ENCODE measurements at places on chromosomes 4 and X.

- DNase-seq = no peak
Observed at GRCh38 chr4:80361329-80361900, 25.9 kb downstream of the CFAP299 start.

GRCh38 chrX:1598021-1598875 lies 6.8 kb downstream of the AKAP17A start:
- DNase-seq = no peak

DNA sequence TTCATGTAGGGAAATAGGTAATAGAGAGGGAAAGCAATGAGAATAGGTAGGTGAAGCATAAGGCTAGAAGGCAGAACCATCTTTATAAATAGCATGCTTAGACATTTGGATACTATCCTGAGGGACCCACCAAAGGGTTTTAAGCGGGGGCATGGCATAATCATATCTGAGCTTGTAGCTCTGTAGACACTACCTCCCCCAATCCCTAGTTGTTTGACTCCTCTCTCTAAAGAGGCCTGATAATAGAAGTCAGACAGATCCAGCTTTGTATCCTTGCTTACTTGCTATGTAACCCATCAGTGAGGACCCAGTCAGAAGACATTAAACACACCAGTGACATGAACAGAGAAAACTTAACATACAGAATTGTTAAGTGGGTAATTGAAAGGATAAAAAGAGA lies 58.7 kb downstream of the SCFD2 start:
- DNase-seq = no peak

DNA sequence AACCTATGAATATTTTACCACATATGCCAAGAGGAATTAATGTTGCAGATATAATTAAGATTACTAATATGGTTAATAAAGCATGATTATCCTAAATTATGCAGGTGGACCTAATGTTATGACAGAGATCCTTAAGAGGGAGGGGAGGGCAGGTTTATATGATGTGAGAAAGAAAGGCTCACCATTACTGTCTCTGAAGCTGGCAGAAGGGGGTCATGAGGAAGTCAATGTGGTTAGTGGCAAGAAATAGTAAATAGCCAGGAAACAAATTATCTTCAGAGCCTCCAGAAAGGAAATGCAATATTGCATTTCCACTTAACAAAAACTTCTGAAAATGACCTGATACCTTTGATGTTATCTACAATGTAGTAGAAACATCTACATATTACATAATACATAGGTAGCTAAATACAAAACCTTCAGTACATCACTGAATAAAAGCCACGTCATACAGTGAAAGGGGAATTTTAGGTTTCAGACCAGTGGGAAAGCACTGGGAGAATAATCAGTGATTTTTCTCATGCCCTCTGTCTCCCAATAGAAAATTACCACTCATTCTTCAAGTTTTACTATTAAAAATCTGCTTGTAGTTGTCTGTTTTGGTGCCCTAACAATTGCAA lies 609.2 kb downstream of the SPOCK3 start:
- no peak for DNase-seq

DNA sequence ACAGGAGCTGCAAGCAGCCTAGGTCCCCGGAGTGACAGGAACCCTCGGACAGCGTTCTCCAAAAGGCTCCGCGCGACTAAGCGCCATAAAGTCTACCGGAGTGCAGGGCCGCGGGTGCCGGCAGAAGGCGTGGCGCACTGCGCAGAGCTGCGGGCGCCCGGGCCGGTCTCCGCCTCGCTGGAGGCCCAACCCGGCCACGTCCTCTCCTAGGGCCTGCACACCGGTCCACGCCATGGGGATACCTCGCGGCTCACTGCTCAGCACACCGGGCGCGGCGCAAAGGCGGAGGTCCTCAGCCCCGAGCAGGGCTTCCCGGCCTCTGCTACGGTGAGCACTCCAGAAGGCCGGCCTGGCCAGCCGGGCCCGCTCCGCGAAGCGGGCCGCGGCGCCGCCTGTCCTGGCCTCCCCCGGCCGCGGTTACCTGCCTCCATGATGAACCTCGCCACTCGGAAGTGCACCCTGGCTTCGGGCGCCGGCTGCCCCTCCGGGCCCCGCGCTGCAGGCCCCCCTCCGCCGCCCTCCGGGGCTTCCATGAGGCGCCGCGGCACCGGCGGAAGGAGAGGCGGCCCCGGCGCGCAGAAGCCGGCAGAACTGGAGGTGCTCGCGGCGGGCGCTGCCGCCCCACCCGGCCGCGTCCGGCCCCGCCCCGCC lies at the start of gene CCNQ:
Gene CCNQ (minus strand): TSS at position 599 of the 651 bp plus-strand sequence. CDS start 66 bp downstream, at position 533.
- no peak for DNase-seq

GRCh38 chrX:317424-318067 lies 1.1 kb downstream of the GTPBP6 start:
- no peak for DNase-seq

DNA sequence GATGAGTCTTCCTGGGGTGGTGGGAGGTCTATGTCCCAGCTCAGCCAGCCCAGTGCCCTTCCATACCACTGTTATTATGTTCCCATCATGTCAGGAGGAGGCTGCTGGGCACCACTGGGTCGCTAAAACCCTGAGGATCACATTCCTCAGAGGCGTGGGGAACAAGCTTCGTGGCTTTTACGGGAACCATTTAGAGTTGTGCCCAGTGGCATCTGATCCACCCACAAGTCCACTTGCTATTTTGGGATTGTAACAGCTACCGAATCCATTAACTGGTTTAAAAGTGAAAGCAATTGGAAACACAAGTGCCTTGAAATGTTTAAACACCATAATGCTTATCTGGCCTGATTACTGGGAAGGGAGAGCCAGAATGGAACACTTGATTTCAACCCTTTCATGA lies 13.1 kb upstream of the CCKAR start:
- no peak for DNase-seq

DNA sequence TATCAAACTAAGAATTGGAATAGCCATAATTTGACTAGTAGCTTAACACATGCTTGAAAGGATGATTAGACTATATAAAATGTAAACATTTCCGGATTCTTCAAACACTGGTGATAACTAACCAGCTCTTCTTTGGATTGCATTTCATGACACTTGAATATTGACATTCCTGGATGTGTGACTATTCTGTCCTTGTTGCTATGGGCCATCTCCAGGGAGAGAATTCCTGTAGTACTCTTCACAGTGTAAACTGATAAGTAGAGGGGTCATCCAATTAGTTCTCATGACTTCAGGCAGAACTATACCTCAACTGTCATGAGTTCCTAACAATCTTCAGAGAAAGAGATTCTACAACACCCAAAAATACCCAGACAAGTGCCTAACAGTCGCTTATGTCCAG lies 1026.7 kb upstream of the TENM3 start:
- DNase-seq = no peak

DNA sequence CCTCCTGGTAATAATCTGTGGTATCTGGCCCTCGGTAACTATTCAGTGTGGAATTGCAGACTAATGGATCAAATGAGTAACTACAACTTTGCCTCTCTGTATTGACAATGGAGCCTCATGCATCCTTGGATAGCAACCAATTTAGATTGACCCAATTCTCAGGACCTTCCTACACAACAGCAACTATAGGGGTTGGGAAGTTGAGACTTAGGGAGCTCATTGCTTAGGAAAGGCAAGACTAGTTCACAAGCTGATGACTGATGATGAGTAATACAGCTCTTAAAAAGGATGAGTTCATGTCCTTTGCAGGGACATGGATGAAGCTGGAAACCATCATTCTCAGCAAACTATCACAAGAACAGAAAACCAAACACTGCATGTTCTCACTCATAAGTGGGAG lies 47.5 kb upstream of the KLHL13 start:
- no peak for DNase-seq

DNA sequence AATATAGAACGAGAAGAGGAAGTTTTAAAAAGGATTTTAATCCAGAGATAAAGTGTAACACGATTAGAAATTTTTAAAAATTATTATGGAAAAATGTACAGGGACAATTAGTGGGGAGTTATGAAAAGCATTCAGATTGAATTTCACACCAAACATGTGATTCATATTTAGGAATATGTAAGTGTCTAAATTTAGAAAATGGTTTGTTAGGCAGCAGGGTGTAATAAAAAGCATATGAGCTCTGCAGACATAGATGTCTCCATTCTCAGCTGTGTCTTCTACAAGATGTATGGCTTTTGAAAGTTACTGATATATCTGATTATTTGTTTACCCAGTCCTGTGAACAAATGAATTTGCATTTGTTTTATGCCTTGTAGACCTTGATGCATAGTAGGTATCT lies 638.9 kb upstream of the AGA start:
- DNase-seq = no peak

DNA sequence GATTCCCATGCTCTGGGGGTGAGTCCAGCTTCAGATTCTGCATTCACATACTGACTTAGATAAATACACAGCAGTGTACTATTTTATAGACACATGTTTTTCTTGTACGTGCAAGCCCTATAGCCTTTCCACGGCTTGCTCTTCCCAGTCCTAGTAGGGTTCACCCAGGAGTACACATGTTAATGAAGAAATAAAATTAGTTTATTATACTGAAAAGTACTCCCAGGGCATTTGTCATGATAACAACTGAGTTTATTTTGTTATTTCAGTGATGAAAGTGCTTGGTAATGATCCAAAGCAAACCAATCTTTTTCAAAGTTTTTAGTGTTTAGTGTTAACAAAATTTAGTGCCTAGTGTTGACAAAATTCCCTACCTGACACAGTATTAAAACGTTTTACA lies 21.3 kb downstream of the MAPK10 start:
- DNase-seq = no peak

- DNase-seq = no peak
Observed at GRCh38 chr4:81472281-81473182, 825 bp upstream of the RASGEF1B start.

GRCh38 chr4:86586160-86586572 lies 7.9 kb upstream of the PTPN13 start:
- DNase-seq = no peak

- DNase-seq = no peak
Observed at GRCh38 chr4:152064282-152064681, 303.5 kb upstream of the GATB start.

DNA sequence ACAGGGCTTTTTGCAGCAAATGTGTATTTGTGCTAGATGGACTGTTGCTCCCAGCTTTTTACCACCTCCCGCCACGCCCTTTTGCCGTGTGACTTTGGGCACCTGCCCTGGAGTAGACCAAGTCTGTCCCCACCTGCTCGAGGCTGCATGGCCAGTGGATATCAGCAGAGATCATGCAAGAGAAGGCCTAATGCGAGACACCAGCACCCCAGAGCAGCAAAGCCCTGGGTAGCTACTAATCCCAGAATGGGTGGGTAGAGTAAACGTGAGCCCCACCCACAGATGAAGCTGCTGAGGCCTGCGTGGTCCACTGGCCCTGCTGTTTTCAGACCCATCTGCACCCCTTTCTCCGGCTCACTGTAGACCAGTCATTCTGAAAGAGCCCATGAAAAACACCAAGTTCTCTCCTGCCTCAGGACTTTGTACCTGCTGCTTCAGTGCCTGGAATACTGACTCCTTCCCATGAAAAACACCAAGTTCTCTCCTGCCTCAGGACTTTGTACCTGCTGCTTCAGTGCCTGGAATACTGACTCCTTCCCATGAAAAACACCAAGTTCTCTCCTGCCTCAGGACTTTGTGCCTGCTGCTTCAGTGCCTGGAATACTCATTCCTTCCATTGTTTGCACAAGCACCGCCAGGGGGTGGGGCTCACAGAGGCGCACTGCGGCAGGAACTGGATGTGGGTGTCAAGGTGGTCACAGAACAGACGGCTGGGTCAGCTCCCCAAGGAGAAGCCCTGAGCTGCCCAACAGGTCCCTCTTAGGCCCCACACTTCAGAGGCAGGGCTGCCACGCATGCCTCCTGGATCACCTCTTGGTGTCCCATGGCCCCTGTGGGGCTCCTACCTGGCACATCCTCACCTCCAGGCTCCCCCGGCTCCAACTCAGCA lies 5.1 kb upstream of the TNIP2 start:
- DNase-seq = no peak

GRCh38 chr4:155802190-155802959 lies 43.6 kb downstream of the GUCY1B1 start:
- DNase-seq = no peak

DNA sequence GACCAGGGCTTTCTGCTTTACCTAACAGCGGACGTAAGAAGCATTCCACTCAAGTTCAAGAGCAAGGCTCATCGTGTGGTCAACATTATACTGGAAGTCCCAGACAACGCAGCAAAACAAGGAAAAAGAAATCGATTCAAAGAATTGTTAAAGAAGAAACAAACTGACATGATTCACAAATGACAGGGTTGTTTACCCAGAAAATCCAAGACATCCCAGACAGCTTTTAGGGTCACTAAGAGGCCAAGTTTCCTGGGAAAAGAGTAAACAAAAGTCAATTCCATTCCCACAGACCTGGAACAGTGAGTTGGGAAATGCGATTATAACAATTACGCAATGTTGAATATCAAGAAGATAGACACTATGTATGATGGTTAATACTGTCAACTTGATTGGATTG lies 21.5 kb upstream of the HTRA3 start:
- no peak for DNase-seq

GRCh38 chrX:130085551-130086446 lies 24.5 kb downstream of the ELF4 start:
- no peak for DNase-seq

- no peak for DNase-seq
Observed at GRCh38 chr4:94540476-94540875, 88.7 kb downstream of the PDLIM5 start.

DNA sequence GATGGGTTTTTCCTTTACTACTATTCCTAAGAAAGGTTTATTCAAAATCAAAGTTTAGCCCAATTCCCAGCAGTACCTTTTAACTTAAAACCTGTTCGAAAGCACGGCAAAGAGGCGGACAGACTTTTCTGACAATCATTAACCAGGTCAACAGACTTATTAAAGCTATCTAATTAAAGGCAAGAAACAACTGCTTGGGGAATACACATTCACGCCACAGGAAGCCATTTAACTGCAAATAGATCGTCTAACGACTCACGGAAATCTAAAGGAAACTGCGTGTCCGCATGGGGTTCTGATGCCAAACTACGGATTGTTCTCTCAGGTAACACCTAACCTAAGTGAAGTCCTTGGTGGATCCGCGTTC lies 663 bp upstream of the USP53 start:
- no peak for DNase-seq

DNA sequence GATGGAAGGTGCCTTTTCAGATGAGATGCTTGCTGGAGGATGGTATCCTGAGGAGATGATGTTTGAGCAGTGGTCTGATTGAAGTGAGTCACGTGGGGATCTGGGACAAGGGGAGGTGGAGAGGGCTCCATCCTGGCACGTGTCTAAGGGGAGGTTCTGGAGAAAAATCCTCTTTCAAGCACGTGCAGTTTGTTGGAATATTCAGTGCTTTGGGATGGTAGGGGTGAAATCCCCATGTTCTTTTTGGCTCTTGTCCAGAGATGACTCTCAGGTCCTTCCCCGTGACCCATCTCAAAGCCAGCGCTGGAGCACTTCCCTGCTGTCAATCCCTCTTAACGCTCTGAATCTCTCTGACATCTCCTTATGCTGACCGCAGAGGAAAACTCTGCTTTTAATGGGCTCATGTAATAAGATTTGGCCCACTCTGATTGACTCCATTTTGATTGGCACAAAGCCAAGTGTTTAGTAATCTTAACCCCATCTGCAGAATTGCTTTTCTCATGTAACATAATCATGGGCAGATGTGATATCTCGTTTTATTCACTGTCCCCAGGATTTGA lies 10.8 kb upstream of the KLKB1 start:
- no peak for DNase-seq

GRCh38 chrX:153582896-153583295 lies 16.0 kb downstream of the CCNQ start:
- no peak for DNase-seq
